C1 segment of cervical spinal cord (tissue), 14 donors: ENCODE measurements at places on chromosomes 3 and 15.

- DNase-seq = no peak
Measured at GRCh38 chr15:60525341-60526039, 46.5 kb upstream of the ICE2 start.

DNA sequence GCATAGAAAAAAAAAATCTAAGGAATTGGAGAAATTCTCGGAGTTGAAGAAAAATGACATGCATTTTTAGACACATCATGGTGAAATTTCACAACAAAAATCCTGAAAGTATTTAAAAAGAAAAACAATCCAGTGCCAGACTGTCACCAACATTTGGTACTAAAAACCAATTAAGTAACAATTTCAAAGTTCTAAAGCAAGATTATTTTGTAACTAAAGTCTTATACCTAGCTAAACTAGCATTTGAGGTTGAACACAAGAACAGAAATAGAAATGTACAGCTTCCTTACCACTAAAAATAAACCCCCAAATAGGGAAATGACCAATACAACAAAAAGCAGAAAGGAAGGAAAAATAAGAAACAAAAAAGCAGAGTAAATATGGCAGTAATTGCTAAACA, 11.9 kb downstream of the TOMM70 start:
- no peak for DNase-seq

DNA sequence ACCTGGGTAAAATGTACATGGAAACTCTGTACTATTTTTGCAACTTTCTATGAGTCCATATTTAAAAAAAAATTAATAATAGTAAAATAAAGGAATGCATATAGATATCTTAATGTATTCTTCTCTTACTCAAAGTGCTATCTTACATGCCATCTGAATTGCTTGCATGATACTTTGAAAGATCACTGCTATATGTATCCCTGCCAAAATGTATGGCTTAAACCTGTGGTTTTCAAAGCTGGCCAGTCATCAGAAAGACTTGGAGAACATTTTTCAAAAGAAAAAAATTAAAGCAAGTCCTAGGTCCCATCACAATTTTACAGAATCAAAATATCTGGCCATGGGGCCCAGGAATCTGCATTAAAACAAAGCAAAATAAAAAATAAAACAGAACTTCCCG, 262.1 kb downstream of the LPP start:
- DNase-seq = no peak

GRCh38 chr15:56774356-56774755, 41.0 kb upstream of the ZNF280D start:
- DNase-seq = no peak

DNA sequence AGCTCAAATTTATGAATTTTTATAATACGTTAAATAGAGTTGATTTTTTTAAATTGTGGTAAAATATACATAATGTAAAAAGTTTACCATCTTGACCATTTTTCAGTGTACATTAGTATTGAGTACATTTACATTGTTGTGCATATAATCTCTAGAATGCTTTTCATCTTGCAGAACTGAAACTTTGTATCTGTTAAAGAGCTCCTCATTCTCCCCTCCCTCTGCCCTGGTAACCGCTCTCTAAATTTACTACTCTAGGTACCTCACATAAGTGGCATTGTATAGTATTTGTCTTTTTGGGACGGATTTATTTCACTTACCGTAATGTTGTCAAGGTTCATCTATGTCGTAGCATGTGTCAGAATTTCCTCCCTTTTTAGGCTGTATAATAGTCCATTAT, 13.6 kb downstream of the TBC1D23 start:
- no peak for DNase-seq

- DNase-seq = no peak
Measured at GRCh38 chr3:37905987-37906674, 44.5 kb downstream of the CTDSPL start.

DNA sequence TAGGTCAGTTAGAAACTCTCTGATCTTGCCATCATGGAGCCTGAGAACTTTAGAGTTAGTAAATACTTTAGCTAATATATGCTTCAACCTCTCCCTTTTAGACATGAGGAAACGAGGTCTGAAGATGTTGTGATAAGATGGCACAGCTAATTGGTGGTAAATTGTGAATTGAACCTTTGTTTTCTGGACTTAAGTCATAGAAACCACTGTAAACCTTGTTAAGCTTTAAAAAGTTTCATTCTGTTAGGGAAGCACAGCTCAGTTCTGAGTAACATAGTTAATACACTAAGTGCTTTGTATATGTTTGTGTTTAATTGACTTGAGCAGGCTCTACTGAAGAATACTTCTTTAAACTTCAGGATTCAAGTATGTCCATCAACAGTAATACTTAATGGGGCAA, 108.6 kb downstream of the AKAP13 start:
- no peak for DNase-seq

DNA sequence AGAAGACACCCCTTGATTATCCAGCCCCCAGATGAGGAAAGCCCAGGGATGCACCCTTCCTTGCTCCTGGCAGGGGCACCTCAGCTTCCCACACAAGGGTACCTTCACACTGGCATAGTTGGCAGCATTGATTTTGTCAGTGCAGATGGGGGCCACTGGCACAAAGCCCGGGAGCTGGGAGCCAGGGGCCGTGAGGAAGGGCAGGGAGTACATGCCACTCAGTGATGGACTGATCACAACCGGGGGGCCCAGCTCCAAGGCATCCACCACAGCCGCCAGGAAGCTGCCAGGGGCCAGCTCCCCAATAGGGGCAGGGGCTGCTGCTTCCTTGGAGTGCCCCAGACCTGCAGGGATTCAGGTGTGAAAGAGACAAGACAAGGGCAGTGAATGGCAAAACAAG, 2.6 kb upstream of the PCBP4 start:
- no peak for DNase-seq

DNA sequence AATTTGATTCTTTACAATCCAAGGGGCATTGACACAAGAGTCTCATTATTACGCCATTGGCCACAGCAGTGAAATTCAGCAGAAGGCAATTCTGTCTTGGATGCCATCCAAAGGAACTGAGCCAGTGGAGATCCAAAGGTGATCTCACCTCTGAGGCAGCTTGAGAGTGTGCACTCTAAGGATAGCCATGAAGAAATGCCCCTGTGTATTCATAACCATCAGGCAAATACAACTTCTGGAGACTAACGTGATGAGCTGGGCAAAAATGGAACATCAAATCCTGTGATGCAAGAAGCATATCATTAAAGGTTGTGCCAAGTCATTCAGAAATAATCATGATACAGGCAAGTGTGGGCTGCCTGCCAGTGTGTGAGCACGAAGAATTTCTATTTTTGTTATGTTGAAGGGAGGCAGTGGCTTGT, 41.4 kb downstream of the ROBO2 start:
- DNase-seq = no peak

DNA sequence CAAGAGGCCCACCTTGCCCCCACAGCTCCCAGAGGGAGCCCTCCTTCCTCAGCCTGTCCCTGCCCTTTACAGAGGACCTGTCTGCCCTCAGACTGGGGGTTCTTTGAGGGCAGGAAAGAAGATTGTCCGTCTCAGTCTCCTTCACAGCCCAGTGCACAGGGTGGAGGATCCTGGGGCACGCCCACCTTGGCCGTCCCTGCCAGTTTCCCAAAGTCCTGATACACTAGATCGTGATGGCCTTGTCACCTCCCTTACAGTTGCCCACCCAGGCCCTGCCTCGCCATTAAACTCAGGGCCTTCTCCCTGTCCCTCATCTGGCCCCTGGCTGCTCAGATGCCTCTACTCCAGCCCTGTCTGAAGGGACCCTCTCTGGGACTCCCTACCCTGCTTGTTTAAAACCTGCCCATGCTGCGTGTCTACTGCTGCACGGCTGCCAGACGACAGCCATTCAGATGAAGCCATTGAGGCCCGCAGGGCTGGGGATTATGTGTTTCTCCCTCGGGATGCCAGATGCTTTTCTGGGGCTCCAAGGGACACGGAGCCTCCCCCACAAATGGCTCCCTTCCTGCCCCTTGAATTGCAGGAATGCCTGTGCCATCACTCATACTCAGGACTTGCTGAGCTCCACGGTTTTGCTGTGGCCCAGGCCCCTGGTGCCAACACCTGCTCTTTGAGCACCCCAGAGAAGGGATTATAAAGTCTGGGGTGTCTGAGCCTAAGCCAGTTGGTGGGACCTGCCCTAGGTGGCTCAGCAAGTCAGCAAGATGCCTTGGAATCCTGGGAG, 27.8 kb downstream of the ACSBG1 start:
- peak; percentile 37 for DNase-seq

DNA sequence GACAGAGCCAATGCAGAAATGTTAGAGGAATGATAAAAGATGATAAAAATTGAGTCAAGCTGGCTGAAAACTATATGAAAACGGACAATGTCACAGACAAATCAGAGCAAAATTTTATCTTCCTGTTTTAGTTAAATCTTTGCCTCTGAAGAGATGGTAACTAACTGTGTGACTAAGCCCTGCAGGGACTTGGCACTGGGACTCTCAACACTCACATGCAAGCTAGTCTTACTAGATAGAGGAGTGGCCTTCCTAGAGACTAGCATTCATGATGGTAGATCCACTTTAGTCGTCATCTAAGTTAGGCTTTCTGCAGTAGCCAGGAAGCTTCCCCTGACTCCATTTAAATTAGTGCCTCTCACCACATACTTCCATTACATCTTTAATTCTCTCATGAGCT, 4.1 kb downstream of the CCDC191 start:
- DNase-seq = no peak

DNA sequence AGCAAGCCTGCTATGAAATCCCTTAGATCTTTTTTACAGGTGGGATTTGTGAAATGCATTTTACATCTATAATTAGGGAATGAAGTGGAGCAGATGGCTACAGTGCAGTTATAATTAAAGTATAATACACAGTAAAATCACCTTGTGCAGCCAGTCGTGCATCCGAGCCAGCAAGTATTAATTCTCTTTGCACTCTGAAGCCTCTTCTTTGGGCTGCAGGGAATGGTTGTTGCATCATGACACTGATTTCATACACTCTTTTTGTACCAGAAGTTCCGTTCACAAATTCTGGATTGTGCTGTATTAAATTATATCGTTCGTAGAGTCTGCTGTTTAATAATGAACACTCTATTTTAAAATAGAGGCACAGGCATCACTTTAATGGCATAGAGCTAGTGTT, 28.7 kb upstream of the TP63 start:
- DNase-seq = no peak

GRCh38 chr3:151630938-151631441, 102.7 kb upstream of the AADACL2 start:
- DNase-seq = no peak

- peak; percentile 22 for DNase-seq
Measured at GRCh38 chr3:10570196-10570946, 65.0 kb upstream of the ATP2B2 start.

- DNase-seq = no peak
Measured at GRCh38 chr15:80787316-80787715, 8.1 kb downstream of the CEMIP start.

DNA sequence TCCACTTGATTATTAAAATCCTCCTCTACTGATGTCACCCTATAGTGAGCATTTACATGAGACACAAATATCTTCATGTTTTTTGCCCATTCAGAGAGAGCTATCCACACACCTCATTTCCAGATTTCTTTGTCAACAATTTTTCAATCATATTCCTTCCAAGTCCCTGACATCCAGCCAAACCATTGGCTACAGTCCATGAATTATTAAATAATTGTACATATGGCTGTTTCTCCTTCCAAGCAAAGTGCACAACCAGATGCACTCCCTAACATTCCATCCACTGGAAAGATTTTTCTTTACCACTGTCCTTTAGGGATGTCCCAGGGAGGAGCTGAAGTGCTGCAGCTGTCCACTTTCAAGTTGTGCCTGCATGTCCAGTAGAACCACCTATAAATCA, 328.0 kb upstream of the MDFIC2 start:
- DNase-seq = no peak

GRCh38 chr3:120284747-120285507, at the start of gene GPR156:
Gene GPR156 (minus strand): TSS chr3:120285222. CDS start chr3:120244098, 41,124 bp downstream.
- DNase-seq = no peak

DNA sequence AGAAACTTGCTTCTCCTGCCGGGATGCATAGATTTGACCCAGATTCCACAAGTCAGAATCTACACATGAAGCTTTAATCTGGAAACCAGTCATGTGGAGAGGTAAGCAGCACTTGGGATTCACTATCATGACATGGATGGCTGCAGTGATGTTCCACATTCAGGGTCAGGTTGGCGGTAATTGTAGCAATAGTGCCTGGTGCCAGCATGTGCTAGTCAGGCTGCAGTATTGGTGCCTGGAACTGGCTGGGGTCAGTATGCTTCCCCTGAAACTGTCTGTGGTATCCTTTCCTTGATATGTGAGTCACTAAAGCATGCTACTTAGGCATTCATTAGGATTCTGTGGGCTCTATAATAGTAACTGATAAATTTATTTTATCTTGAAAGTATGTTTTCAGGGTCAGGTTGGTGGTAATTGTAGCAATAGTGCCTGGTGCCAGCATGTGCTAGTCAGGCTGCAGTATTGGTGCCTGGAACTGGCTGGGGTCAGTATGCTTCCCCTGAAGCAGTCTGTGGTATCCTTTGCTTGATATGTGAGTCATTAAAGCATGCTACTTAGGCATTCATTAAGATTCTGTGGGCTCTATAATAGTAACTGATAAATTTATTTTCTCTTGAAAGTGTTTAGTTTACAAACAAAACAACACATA, 1439.2 kb downstream of the ZPLD1 start:
- DNase-seq = no peak
